Adipocyte (in vitro differentiated cells): ENCODE measurements at places on chromosomes 7 and 10.

DNA sequence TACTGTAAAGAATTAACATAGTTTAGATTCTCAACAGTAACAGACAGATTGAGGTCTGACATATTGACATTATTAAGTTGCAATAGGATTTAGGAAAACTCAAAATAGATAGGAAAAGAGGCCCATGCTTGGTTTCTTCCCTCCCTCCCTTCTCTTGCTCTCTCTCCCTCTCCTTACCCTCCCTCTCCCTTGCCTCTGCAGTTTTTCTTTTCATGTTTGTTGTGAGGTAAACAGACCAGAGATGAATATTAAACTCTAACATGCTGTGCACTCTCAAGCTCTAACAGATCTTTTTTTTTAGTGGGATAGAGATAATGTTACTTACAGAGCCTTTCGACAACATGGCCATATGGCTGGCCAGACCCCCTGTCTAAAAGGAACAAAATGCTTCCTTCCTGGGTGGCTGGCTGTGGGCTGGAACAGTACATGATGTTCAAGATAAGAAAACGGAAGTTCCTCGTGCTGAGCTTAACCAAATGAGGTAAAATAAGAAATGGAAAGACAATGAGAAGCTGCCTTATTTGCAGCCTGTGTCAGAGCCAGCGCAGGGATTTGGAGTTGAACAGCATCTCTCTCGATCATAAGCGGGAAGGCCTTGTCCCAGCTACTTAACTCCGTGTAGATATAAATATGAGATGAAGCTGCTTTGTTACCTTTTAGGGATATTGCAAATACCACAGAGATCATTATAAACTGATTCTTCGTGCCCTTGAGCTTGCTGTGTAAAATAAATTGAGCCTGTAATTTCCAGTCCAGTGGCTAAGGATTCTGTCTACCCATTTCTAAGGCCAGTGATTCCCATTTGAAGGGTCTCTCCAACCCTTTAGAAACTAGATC, 391.9 kb upstream of the NPVF start:
- DNase-seq = no peak

DNA sequence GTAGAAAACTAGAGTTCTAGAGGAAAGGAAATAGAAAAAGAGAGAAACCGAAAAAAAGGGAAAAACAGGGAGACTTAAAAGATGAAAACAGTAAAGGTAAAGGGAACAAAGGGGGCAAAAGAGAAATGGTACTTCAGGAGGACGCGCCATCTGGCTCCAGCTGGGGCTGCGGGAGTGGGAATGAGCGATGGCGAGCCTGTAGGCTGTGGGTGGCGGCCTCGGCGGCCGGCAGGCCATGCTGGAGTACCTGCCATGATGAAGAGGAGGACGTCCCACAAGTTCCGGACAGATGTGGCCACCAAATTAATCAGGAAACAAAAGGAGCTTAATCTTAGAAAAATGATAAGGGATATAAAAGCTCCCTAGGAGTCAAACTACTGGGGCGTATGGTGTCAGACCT, 21.7 kb upstream of the PHYH start:
- DNase-seq = no peak

DNA sequence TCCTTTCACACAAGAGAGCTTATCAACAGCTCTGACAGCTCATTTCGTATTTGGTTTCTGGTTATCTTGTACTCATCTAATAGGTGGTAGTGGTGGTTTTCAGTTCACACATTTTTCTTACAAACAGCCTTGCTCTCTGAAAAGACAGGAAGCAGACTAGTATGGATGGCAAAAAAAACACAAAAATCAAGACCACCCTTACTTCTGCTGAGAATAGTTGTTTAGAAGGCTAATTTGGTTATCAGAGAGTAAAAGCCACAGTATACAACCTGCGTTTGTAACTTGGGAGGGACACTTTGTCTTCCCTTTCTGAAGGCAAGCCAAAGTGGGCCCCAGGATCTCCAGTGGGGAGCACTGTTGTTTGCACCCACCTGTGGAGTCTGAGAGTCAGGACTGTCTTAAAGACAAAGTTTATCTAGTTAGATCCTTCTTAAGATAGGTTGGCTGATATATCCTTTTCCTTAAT, 68.0 kb downstream of the PIP4K2A start:
- DNase-seq = no peak

DNA sequence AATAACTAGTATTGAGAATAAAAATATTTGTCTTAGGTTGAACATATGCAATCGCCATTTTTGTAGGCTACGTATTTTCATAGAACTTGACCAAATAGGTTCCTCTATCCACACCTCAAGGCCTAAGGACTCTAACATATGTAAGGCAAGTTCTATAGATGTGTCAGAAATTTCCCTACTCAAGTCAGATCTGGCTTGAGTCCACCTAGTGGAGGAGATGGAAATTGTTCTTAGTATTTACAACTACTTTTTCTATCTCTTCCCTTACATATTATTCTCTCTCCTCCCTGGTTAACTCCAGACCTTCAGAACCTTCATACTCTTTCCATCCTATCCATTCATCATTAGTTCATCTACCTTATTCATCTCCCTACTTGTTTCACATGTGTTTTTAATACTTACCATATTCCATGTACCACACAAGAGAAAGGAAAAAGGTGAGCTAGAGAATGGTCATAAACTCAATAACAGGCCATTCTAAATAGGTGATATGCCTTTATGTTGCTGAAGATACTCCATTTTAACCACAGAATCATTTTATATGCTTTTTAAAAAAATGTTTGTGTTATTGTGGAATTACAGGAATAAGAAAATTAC, 174.5 kb upstream of the HDAC9 start:
- peak; percentile 74 for DNase-seq

GRCh38 chr10:24256619-24257107, 47.7 kb downstream of the KIAA1217 start:
- no peak for DNase-seq

GRCh38 chr10:43524434-43525247, 49.8 kb downstream of the ZNF239 start:
- peak; percentile 1 for DNase-seq

- peak; percentile 23 for DNase-seq
Measured at GRCh38 chr10:3499120-3499519, 285.9 kb downstream of the KLF6 start.
